Stimulated activated CD4-positive, alpha-beta T cell treated with anti-CD3 and anti-CD28 coated beads, Interleukin-1b, Interleukin-23, amount 100 ng/mL, for 4 hours (primary cell): ENCODE measurements at places on chromosomes 2 and 18.

GRCh38 chr2:120734930-120735651 is 577 bp upstream of the GLI2 start:
- no peak for DNase-seq

DNA sequence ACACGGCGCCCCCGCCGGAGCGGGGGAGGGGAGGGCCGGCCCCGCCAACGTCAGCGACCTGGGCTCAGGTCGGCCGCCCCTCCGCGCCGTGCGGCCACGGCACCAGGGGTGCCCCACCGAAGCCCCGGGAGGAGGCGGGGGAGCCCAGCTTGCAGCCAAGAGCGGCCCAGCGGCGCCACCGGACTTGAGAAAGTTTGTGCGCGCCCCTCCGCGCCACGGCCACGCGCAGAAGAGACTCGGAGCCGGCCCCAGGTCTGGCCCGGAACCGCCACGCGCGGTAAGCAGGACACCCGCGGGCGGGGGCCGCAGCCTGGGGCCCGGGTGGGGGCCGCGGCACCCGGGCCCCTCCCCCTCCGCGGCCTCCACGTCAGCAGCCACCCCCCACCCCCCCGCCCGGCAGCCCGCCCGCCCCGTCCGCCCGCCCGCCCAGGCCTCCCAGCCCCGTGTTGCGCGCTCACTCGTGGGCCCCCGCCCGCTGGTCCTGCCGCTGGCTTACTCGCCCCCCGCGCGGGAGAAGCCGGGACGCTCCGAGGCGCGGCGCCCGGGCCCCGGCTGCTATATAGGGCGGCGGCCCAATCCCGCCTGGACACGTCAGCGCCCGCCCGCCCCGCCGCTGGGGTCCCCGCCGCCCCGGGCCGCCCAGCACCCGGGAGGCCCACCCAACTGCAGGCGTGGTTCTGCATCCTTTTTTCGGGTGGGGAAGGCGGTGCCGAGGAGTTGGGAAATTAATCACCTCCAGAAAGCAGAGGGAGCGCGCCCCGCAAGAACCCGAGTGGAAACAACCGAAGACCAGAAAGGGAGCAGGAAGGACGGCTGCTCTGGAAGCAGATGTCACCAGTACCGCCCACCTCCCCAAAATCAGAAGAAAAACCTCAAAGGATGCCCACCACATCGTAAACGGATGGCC is 42.9 kb downstream of the HDLBP start:
- peak; percentile 50 for DNase-seq

GRCh38 chr2:171389325-171389724 is 44.5 kb downstream of the METTL8 start:
- DNase-seq, result no peak

GRCh38 chr18:78102135-78102534 is 852.5 kb downstream of the GALR1 start:
- DNase-seq, result no peak

DNA sequence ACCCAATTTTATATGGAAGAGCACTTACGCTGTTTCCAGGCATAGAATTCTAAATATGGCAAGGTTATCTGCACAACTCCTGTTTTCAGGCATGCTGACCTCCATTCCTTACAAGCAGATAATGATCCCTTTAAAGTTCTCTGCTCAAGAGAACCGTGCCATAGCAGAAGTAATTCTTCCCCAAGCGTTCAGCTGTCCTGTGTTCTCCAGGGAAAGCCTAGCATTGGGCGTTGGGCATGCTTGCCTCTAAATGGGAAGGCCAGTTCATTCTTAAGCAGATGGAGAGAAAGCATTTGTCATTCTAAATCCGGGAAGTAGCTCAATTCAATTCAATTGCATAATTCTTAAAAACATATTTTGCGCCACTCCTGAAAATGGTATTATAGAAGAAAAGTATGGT is 55.7 kb upstream of the EML4 start:
- DNase-seq, result no peak

- DNase-seq, result no peak
Measured at GRCh38 chr2:12685145-12685544, 31.6 kb upstream of the TRIB2 start.

DNA sequence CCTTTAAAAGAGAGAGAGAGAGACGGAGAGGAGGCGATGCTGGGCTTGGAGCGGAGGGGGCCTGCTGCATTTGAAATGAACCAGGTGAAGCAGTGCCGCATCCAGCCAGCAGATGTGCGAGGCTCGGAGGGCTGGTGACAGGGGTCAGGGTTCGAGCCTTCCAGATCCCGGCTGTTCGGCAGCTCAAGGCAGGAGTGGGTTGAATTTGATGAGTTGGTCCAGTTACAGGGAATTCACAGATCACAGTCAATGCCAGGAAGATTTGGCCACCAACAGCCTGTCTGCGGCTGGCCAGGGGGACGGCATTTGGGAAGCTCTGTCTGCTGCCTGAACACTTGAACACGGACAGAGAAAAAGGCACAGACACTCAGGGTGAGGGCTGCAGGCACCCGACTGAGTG is 48.6 kb downstream of the PTGR3 start:
- DNase-seq, result no peak

DNA sequence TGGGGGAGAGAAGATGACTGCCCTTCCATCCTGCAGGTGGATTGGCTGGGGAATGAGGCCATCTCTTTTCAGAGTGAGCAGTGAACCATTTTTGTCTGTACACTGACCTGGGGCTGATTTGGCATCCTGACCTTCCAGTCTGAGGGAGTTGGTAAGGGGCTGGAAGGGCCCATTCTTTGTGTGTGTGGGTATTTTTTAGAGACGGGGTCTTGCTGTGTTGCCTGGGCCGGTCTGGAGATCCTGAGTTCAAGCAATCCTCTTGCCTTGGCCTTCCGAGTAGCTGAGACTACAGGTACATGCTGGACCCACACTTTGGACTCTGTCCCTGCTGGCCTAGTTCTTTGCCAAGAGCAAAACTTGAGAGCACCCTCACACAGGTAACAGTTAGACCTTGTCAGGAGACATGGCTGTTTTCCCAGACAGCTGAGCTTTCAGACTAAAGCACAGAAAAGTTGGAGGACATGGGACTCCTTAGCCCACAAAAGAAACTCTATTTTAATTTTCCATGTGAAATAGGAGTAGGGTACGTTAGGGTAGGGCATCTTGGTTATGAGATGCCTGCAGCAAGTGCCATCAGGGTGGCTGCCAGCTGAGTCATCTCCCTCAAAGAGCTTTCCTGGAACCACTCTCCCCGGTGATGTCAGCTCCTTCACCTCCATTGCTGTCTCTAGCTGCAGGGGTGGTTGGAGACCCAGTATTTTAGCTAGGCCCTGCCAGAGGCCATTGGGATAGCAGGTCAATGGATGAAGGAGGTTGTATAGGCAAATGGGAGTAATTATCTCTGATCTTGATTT is 60.7 kb downstream of the DGKD start:
- DNase-seq, result no peak

GRCh38 chr2:142536492-142536891 is 341.0 kb upstream of the KYNU start:
- no peak for DNase-seq

DNA sequence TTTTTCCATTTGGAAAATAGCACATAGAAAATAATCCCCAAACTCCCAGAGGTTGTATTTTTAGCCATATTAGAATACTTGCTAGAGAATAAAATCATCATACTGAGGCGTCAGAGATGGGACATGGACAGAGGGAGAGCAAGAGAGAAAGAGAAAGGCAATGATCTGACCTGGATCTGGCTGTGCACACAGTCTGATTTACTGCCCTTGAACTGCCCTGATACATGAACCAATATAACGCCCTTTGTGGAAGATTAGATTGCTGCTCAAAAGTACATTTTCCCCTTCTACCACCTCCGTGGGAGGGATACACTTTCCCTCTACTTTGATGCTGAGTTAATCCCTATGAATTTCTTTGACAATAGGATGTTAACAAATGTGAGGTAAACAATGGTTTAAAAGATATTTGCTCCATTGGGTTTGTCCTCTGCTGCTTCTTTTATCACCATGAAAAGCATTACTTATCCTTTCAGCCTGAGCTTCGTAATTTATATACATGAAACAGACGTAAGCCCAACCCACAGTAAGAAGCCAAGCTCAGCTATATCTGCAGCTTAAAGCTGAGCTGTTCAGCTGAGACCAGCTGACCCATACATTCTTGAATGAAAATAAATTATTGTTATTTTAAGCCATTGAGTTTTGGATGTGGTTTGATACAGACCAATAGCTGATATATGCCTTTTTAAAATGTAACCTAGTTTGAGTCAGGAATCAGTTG is 1664.6 kb upstream of the CELF4 start:
- DNase-seq, result no peak

- no peak for DNase-seq
Measured at GRCh38 chr2:150212722-150213171, 274.7 kb downstream of the RND3 start.

DNA sequence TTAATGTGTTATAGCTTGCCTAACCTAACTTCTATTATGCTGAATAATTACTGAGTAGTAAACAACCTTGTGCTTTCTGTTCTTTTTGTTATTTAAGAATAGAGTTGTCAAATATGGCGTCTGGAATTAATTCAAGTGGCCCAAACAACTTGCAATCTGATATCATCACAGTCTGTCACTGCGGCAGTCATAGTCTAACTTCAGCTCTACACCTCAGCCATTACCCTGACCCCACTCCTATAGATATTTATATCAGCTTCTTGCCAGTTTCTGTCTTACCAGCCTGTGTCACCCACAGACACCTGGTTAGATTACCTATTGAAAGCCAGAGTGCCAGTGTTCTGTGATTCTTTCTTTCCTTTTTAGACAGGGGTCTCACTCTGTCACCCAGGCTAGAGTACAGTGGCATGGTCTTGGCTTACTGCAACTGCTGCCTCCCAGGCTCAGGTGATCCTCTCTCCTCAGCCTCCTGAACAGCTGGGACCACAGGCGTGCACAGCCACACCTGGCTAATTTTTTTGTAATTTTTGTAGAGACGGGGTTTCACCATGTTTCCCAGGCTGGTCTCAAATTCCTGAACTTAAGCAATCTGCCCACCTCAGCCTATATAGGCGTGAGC is 14.1 kb upstream of the KLHL41 start:
- DNase-seq, result no peak

DNA sequence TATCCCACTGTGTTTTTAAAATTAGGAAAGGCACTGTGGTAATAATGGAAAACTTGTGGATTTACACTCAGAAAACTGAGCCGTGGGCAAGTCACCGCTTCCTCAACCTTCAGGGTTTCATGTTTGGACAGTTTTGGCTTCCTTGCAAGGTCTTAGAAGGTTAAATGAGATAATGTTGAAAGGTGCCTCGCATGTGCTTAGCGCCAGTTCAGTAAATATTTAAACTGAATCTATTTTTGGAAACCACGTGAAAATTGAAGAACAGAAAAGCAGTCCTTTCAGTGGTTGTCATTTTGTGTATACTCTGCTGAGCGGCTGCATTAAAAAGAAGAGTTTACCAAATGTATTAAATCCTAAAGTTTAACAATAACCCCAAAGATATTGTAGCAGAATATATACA is 15.2 kb upstream of the AGAP1 start:
- DNase-seq, result no peak
